Esophagus muscularis mucosa (tissue), 4 donors: ENCODE measurements at places on chromosomes 13 and 19.
A peak's percentile ranks its signal among the peaks of the same experiment; 100 is the strongest.

DNA sequence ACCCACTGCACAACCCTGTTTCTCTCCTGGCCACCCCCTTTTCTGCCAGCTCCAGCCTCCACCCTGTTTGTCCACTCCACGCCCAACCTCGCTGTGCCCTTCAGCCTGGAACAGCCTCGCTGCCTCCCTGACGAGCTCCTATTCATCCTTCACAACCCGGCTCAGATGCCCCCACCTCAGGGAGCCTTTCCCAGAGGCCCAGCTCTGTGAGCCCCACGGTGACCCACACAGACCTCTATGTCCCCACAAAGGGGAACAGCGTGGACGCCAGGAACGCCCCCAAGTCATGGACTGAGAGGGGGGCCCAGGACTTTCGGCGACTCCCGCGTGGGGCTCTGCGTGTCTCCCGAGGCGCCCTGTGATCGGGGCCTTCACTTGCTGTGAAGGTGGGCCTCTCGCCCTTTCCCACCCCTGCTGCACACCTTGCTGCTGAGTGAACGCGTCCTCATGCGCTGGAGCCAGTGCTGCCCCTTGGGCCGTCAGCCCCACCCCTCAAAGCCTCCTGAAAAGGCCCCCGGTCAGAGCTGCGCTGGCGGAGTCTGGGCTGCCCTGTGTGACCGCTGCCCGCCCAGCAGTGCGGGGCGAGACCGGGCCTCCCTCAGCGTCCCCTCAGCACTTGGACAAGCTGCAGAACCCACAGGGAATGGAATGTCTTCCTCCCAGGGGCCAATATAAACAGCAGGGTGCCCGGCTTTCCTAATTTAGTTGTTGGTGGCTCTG lies 40.0 kb downstream of the ADPRHL1 start:
- peak overlapping the region; percentile 81 for H3K27ac ChIP-seq
- H3K4me1 ChIP-seq = peaks cover 52% of the 10 kb centered on the region
- H3K4me3 ChIP-seq = peak overlapping the region; percentile 37
- no peak for DNase-seq
- no peaks in the 10 kb centered on the region for H3K27me3 ChIP-seq

DNA sequence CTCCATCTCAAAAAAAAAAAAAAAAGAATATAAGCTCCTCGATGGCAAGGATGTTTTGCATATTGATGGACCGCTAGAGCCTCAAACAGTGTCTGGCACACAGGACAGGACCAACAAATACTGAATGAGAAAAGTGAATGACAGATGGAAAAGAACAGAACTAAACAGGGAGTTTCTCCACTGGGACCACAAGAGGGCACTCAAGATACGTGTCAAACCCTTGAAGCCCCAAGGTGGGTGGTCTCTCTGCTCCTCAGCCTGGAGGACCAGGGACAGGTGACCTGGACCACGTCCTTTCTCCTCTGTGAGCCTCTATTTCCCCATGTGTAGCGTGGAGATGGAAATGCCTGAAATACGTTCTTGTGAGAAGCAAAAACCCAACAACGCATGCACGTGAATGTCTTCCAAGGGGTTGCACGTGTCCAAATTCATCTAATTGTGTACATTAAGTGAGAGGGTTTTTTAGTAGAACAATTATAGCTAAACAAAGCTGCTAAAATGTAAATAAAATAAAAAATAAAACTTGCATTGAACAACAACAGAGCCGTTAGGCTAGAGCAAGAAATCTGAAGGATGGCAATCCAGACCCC lies 5.7 kb upstream of the CDC42EP5 start:
- no peaks in the 10 kb centered on the region for H3K36me3 ChIP-seq
- no peak overlapping the region for H3K4me3 ChIP-seq
- H3K27ac ChIP-seq = no peak overlapping the region
- H3K27me3 ChIP-seq = peaks cover 12% of the 10 kb centered on the region
- H3K4me1 ChIP-seq = peaks cover 12% of the 10 kb centered on the region
- no peak for DNase-seq

DNA sequence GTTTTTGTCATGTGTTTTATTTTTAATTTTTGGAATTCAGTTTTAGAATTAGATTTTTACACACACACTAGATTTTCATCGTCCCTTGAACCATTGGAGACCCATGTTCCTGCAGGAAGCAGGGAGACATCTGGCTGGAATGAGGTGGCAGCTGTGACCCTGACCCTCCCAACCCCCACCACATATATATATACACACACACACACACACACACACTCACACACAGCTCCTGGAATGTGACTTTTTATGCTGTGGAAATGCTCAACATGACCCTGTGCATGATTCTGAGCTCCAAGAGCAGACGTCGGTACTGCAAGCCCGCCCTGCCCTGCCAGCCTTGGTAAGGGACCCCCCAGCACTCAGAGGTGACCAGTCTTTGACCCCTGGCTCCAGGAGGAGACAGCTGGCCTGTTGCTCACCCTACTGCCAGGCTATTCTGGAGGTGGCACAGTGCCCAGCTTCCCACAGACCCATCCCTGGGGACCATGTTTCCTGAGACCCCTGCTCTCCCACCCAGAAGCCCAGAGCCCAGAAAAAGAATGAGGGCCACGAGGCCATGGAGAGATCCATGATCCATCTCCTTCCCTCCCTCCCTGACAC lies 103.2 kb upstream of the VSTM2B start:
- H3K4me3 ChIP-seq = no peak overlapping the region
- no peaks in the 10 kb centered on the region for H3K36me3 ChIP-seq
- no peak for DNase-seq
- H3K4me1 ChIP-seq = no peaks in the 10 kb centered on the region

DNA sequence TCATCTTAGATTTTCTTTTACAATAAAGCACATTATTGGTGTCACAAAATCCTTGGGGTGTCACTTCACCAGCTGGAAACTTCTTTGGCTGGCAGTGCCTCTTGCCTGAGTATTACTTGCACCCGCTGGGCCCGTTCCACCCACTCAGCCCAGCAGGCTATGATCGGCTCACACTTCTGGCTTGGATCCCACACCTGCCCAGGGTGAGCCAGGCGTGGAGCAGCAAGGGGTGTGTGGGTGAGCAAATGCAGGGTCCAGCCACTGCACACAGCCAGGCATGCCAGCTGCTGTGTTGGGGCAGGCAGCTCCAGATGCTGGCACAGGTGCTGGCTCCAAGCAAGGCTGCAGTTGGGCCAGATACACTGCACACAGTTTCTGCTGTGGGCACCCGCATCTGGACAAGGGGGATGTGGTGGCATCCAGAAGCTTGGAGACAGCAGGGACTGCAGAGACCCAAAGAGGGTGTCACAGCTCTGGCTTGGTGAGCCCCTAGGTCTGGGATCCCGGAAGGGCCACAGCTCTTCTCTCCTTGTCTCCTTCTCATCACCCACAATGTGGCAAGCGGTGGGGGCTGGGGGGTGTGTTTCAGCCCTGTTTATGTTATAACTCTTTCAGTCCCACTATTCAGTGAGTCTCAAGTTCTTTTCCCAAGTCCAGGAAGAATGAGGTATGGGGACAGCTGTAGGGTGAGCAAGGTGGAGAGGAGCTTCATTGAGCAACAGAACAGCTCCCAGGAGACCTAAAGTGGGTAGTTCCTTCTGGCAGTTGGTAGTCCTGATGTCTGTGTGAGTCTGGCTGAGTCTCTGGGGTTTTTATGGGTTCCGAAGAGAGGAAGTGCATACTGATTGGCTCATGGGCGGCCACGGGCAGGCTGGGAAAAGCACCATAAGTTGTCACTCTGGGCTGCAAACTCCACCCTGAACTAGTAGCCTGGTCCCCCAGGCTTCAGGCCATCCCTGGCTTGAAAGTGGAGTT lies 25.3 kb upstream of the TBC1D4 start:
- H3K27me3 ChIP-seq = no peaks in the 10 kb centered on the region
- no peak overlapping the region for H3K27ac ChIP-seq
- no peak overlapping the region for H3K4me3 ChIP-seq
- H3K4me1 ChIP-seq = no peaks in the 10 kb centered on the region
- DNase-seq = no peak

DNA sequence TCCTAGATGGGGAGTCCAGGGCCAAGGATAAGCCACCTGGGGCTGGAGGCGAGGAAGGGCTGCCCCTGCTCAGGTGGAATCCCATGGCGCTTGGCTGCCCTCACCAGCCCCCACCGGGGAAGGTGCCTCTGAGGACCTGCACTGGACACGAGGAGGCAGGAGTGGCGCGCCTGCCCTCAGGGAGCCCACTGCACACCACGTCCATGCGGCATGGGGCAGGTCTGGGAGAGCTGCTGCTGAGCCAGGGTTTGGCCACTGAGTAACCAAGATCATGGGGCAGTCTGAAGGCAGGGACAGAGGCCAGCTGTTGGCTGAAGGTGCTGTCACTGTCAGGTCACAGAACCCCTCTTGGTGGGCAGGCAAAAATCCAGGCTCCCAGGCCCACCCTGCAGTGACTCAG lies 25.9 kb downstream of the ELAVL1 start:
- H3K27ac ChIP-seq = no peak overlapping the region
- DNase-seq = no peak
- no peak overlapping the region for H3K4me3 ChIP-seq
- peaks cover 85% of the 10 kb centered on the region for H3K36me3 ChIP-seq
- peaks cover 36% of the 10 kb centered on the region for H3K4me1 ChIP-seq

GRCh38 chr13:73416093-73416492 lies 357.3 kb downstream of the KLF5 start:
- H3K4me3 ChIP-seq = no peak overlapping the region
- H3K36me3 ChIP-seq = no peaks in the 10 kb centered on the region
- no peak for DNase-seq

DNA sequence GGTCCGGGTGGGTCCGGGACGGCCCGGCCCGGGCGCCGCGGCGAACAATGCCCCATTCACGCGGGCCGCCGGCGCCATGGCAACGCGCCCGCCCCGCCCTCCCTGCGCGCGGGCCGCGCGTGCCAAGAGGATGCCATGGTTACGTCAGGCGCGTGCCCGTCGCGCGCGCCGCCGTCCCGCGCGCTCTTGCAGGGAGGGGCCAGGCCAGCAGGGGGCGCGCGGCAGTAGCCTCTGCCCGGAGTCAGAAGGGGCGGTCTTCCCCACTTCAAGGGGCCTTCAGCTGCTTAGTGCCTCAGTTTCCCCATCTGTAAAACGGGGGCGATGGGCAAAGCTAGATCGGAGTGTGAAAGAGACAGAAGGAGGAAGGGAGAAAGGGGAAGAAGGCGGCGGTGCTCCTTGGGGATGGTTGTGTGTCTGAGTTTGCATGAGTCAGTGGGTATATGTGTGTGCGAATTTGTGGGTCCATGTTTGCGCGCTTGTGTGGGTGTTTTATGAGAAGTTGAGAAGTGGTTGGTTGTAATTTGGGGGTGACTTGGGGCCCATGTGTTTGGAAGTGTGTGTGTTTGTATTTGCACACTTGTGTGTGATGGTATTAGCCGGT lies 11.6 kb upstream of the NFIX start:
- no peaks in the 10 kb centered on the region for H3K27me3 ChIP-seq
- peaks cover 28% of the 10 kb centered on the region for H3K4me1 ChIP-seq
- H3K4me3 ChIP-seq = peak overlapping the region; percentile 44
- DNase-seq = no peak

DNA sequence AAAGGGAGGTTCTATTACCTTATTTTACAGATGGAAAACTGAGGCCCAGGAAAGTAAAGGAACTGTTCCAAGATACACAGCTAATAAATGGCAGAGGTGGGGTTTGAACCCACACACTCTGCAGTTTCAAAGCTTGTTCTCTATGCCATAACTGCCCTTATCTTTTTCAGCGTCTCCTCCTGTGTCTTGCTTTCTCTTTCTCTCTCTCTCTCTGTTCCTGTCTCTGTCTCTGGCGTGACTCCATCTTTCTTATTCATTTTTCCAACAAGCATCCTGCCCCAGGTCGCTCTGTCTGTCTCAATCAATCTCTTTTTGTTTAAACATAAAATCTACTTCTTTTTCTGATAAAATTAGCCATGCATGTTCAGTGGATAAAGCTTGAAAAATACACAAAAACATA lies 3.2 kb upstream of the IFNL4 start:
- no peak overlapping the region for H3K27ac ChIP-seq
- H3K4me1 ChIP-seq = peaks cover 13% of the 10 kb centered on the region
- DNase-seq = no peak
- peaks cover 71% of the 10 kb centered on the region for H3K27me3 ChIP-seq
- H3K36me3 ChIP-seq = no peaks in the 10 kb centered on the region

- no peak for DNase-seq
- H3K4me1 ChIP-seq = peaks cover 40% of the 10 kb centered on the region
- no peaks in the 10 kb centered on the region for H3K36me3 ChIP-seq
- no peak overlapping the region for H3K4me3 ChIP-seq
- H3K27me3 ChIP-seq = peaks cover 15% of the 10 kb centered on the region
- H3K27ac ChIP-seq = no peak overlapping the region
Observed at GRCh38 chr19:5480427-5480836, 25.2 kb downstream of the ZNRF4 start.
